CD4-positive, alpha-beta T cell treated with Interferon alpha-2 for 1 hour (primary cell): ENCODE measurements at places on chromosomes 3 and 15.
A peak's percentile ranks its signal among the peaks of the same experiment; 100 is the strongest.

DNA sequence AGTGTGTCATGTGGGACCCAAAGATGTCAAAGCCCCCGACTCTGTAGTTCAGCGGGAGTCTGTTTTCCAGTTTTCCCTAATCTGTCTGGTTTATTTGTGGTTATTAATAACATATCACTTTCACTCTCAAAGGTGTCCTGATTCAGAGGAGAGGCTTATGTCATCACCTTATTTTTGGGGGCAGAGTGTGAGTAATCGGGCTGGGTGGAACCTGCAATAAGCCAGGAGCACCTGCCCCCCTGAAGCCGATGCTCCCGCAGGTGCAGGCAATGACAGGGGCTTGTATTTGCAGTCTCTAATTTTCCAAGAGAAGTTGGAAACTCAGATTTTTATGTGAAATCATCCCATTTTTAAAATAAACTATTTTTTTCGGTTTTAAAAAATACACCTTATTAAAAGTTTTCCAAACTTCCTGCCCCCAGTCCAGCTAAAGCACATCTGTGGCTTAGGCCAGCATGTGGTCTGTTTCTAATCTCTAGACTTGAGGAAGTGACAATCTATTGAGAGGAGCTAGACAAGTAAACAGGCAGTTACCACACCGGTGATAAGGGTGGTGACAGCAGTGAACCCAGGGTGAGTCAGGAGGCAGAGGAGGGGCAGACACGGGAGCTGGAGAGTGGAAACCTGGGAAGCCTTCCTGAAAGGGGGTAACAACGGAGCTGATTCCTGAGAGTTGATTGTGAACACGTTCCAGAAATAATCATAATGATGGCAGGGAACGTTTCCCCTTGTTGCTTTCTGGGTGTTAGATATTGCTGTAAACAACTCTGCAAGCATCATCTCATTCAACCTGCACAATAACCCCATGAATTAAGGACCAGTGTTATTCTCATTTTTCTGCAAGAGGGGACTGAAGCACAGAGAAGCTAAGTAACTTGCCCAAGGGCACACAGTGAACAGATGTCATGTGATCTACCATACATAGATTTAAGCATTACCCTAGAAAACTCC, 37.2 kb downstream of the BHLHE40 start:
- DNase-seq: peak; percentile 62

DNA sequence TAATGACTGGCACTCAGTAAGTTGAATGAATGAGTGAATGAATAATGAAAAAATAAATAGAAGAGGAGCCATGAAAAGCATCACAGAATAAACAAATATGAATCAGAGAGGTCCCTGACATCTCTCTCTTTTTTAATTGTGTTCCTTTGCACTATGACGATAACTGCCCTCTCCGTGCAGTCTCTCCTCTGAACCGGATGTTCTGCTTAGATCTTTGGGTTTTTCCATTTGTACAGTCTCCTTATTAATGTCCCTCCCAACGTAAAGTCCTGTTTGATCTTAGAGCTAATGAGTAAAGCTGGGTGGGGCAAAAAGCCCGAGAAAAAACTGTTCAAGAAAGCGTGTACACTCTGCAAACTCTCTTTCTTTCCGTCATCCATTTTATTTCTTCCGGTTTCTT, 28.3 kb upstream of the BHLHE40 start:
- DNase-seq: no peak

- no peak for DNase-seq
Observed at GRCh38 chr3:149401212-149401925, 23.9 kb upstream of the TM4SF1 start.

DNA sequence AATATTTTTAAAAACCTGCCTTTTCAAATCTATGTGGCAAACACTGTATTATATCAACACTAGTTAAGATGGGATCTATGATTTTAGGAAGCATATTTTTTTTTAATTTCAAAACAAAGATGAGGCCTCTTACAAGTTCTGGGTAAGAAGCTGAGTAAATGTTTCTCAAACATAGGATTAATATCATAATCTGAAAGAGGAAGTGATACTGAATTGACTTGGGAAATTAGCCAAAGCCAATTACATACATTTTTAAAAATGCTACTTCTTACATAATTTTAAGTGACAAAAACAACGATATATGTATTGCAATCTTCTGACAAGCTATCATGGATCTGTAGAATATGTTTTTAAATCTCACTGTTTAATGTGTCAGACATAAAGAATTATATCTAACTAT, 135.1 kb upstream of the UBP1 start:
- no peak for DNase-seq

GRCh38 chr3:108472001-108472591, 38.3 kb downstream of the MYH15 start:
- DNase-seq: no peak

DNA sequence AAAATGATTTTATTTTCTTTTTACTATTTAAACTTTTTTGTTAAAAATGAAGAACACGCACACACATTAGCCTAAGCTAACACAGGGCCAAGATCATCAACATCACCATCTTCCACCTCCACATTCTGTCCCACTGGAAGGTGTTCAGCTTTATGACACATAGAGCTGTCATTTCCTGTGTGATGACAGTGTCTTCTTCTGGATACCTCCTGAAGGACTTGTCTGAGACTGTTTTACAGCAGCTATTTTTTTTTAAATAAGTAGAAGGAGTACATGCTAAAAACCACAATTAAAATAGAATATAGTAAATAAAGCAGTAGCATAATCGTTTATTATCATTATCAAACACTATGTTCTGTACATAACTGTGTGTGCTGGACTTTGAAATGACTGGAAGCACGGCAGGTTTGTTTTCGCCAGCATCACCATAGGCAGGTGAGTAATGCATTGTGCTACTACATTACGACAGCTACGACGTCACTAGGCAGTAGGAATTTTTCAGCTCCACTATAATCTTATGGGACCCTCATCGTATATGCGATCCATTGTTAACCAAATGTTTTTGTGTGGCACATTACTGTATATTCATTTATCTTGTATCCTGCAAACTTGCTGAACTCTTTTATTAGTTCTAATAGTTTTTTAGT, 72.8 kb downstream of the KLF15 start:
- DNase-seq: no peak

GRCh38 chr15:34331809-34332208, 5.8 kb downstream of the SLC12A6 start:
- DNase-seq: peak; percentile 53

DNA sequence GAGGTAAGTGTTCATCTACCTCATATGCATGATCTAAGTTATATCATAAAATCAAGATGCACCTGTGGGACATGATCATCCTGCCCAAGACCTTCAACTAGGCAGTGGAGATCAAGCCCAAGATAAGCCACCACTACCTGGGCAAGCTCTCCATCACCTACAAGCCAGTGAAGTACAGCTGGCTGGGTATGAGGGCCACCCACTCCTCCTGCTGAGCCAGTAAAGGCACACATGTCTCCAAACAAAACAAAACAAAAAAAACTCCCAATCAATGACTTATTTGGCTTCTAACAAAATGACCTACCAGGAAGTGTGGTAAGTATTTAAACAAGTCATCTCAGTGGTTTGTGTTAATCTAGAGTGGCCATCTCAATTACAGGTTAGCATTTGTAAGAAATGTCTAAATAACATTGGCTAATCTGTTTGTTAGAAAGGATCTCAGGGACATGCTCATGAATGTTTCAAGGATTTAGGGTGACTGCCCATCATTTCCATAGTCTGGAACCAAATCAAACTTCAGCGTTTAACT, 3.1 kb downstream of the PAQR9 start:
- DNase-seq: no peak

GRCh38 chr3:121759541-121760202, 10.1 kb upstream of the GOLGB1 start:
- no peak for DNase-seq

GRCh38 chr3:194806991-194807630, 121.4 kb downstream of the FAM43A start:
- no peak for DNase-seq

DNA sequence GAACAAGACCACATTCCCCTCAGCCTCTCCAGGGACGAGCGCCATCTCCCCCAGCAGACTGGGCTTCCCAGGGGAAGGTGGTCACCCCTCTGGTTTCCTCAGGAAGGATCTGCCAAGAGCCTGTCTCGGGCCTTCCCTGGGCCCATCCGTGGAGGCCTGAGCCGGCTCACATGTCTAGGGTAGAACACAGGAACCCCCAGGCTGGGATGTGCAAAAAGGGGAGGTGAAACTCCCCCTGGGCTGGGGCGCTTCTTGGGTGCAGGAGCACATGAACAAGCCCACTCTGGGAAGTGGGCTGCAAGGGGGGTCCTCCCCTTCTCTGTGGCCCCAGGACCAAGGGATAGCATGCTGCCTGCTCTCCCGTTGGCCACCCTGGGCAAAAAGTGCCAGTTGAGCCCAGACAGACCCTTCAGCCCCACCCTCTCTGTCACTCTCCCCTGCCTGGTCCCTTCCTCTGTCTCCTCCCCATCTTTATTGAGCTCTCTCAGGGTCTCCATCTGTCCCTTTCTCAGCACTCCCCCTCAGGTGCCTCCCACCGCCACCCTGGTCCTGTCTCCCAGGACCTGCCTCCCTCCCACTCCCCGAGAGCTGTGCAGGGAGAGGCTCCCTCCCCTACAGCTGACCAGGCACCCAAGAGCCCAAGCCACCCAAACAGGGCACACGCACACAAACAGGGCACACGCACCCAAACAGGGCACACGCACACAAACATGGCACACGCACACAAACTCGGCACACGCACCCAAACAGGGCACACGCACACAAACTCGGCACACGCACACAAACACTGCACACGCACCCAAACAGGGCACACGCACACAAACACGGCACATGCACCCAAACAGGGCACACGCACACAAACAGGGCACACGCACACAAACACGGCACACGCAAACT, 864 bp downstream of the SEMA3G start:
- no peak for DNase-seq

GRCh38 chr15:94259121-94259751, 27.9 kb downstream of the MCTP2 start:
- DNase-seq: no peak

GRCh38 chr3:50483374-50483773, 20.1 kb downstream of the CACNA2D2 start:
- no peak for DNase-seq

GRCh38 chr3:4417449-4417848, 49.6 kb downstream of the SUMF1 start:
- no peak for DNase-seq

GRCh38 chr3:49867871-49868321, 1.8 kb downstream of the CAMKV start:
- no peak for DNase-seq

GRCh38 chr3:141442446-141442845, 44.4 kb upstream of the RASA2 start:
- no peak for DNase-seq

GRCh38 chr3:156642750-156643728, 31.4 kb upstream of the TIPARP start:
- DNase-seq: no peak

- no peak for DNase-seq
Observed at GRCh38 chr3:184911570-184911969, 99.6 kb downstream of the VPS8 start.
